Naive thymus-derived CD8-positive, alpha-beta T cell (primary cell): ENCODE measurements at places on chromosomes 3 and 15. TPM values are rescaled to one million over a fixed set of nuclear protein-coding genes. Genes with fewer than 3 reads are reported as not detected.
A peak's percentile ranks its signal among the peaks of the same experiment; 100 is the strongest.

The SNTN gene
- not detected for total RNA-seq

The PLSCR2 gene
- 0.31 TPM for total RNA-seq

- no peaks in the 10 kb centered on the region for H3K27me3 ChIP-seq
- H3K4me1 ChIP-seq, result no peaks in the 10 kb centered on the region
- no peak for DNase-seq
- no peak overlapping the region for H3K4me3 ChIP-seq
Measured at GRCh38 chr3:30002797-30003196, 603.6 kb upstream of the TGFBR2 start.

- H3K27me3 ChIP-seq, result no peaks in the 10 kb centered on the region
- DNase-seq, result no peak
- H3K4me3 ChIP-seq, result no peak overlapping the region
- H3K36me3 ChIP-seq, result no peaks in the 10 kb centered on the region
- H3K4me1 ChIP-seq, result no peaks in the 10 kb centered on the region
- no peak overlapping the region for H3K27ac ChIP-seq
Measured at GRCh38 chr3:168884353-168884903, 779.1 kb downstream of the MECOM start.

GRCh38 chr3:9110316-9110715 is 139.1 kb downstream of the SRGAP3 start:
- H3K36me3 ChIP-seq, result peaks cover 7% of the 10 kb centered on the region
- peaks cover 1% of the 10 kb centered on the region for H3K27me3 ChIP-seq
- no peak overlapping the region for H3K4me3 ChIP-seq
- H3K27ac ChIP-seq, result no peak overlapping the region
- H3K4me1 ChIP-seq, result no peaks in the 10 kb centered on the region

- no peak overlapping the region for H3K27ac ChIP-seq
- DNase-seq, result no peak
- peaks cover 6% of the 10 kb centered on the region for H3K27me3 ChIP-seq
- H3K4me3 ChIP-seq, result no peak overlapping the region
- no peaks in the 10 kb centered on the region for H3K4me1 ChIP-seq
- no peaks in the 10 kb centered on the region for H3K36me3 ChIP-seq
Measured at GRCh38 chr3:153848702-153849101, 272.5 kb upstream of the ARHGEF26 start.

- H3K4me3 ChIP-seq, result no peak overlapping the region
- H3K36me3 ChIP-seq, result peaks cover 5% of the 10 kb centered on the region
- H3K4me1 ChIP-seq, result peaks cover 40% of the 10 kb centered on the region
- H3K27ac ChIP-seq, result no peak overlapping the region
- DNase-seq, result no peak
Measured at GRCh38 chr3:42028474-42028873, 62.7 kb upstream of the TRAK1 start.

DNA sequence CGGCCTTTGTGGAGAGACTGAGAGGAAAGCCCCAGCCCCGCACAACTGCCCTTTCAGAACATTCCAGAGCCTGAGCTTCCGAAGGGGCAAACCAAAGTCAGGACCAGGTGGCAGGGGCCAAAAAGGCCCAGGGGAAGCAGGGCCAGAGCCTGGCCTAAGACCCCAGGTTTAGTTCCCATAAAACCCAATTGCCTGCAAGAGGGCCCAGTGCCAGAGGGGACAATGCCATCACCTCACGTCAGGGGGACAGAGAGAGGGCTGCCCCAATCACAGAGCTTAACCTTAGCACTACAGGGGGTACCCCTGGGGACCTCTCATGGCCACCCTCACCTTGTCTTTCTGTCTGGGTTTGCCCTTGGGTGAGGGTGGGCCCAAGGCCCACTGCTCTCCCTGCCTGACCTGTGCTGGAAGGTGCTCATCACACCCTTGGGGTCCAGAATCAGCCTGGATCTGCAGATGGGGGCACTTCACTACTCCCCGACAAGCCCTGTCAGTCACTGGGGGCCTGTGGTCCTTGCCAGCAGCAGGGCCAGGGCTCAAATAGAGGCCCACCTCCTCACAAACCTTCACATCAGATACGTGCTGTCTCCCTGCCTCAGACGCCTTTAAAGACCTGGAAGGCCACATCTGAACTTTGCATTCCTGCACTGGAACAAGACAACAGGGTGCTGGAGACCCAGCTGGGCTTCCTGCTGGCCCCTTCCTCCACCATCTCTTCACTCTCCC is 3.8 kb downstream of the CALML4 start:
- H3K4me1 ChIP-seq, result peaks cover 2% of the 10 kb centered on the region
- peak overlapping the region; percentile 32 for H3K27ac ChIP-seq
- H3K4me3 ChIP-seq, result no peak overlapping the region
- no peak for DNase-seq
